ENCODE measurements at places on chromosomes 2 and 18. TPM values are rescaled to one million over a fixed set of nuclear protein-coding genes. Genes with fewer than 3 reads are reported as not detected.
A peak's percentile ranks its signal among the peaks of the same experiment; 100 is the strongest.

Gene GKN1
- not detected for total RNA-seq

Gene CD302
- 141 TPM for total RNA-seq

Gene NETO1
- 0.33 TPM for total RNA-seq

Gene C1QL2
- not detected for total RNA-seq

Gene B3GNT2
- 25.6 TPM for total RNA-seq

Gene FOSL2
- total RNA-seq, result 106 TPM

Gene PTPRN
- total RNA-seq, result not detected

Gene HOXD11
- not detected for total RNA-seq

Gene PXDN
- 64.2 TPM for total RNA-seq

DNA sequence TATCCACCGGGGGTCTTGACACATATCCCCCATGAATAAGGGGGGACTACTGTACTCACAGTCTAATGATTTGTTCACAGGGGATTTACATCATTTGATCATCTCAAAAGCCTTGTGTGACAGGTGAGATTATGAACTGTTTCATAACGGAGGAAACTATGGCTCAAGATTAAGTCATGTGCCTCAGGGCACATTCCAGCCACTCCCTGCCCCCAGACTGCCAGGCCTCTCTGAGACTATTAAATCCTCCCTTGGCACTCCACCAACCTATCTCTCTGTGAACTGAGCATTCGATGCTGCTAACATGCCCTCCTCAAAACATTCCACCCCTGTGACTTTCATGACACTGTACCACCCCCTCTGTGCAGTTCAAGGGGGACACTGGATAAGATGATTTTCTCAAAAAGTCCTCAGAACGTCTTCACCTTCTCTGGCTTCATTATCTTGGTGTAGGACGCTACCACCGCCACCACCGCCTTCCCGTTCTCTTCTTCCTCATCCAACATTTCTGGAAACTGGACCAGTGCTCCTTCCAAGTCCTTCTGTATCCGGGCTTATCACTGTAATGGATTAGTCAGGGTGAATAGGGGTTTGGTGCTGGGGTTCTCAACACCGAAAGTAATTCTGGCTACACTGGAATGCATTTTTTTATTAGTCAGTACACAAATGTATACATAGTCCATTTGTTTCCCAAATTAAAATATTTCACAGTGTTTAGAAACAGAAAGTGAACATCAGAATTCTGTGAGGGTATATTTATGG is 169.6 kb downstream of the KCNS3 start:
- no peak overlapping the region for H3K27ac ChIP-seq
- H3K36me3 ChIP-seq, result no peaks in the 10 kb centered on the region
- H3K27me3 ChIP-seq, result peaks cover 3% of the 10 kb centered on the region
- H3K4me3 ChIP-seq, result no peak overlapping the region
- H3K4me1 ChIP-seq, result no peaks in the 10 kb centered on the region
- DNase-seq, result peak; percentile 54

DNA sequence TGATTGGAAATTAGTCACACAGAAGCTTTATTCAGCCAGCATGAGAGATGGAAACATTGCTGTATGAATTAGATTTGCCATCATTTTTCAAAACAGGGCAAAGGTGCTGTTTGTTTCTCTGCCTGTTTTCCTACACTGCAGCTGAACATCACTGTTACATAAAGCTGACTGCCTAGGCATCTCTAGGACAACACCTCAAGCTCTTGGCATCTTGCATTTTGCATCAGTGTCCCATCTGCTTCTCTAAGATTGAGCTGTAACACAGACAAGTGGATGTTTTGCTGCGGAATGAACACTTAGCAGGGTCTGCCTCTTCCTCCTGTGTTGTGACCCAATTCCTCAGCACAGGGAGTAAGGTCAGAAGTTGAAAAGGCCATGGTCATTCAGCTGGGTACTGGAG is 4.9 kb downstream of the CCT7 start:
- H3K27ac ChIP-seq, result no peak overlapping the region
- no peaks in the 10 kb centered on the region for H3K4me1 ChIP-seq
- no peak overlapping the region for H3K4me3 ChIP-seq
- no peak for DNase-seq
- no peaks in the 10 kb centered on the region for H3K27me3 ChIP-seq

DNA sequence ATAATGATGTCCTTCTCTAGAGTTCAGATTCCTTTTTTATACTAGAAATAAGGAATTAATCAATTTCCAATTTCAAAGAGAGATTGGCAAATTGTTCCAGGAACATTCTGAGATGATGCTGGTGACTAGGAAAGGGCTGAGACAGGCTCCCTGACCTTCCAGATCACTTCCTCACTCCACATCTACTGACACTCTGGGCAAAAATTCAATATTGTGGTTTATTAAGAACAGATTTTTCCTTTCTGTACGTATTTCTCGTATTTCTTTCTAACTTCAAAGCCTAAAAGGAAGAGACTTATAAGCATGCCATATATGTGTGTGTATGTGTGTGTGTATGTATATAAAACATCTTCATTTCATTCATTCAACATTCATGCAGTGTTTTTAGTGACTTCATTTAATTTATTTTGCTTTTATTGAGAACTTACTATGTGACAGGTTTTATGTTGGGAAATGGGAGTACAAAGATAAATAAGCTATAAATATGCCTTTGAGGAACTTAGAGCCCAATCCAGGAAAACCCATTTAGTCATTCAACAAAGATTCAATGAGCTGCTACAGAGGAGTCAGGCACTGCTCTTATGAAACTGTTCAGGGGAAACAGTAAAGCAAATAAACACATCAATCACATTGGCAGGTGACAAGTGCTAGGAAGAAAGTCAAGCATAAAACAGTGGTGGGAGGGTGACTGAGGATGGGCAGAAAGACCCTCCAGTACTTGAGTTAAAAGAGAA is 137.9 kb downstream of the RDH14 start:
- no peak overlapping the region for H3K27ac ChIP-seq
- H3K4me3 ChIP-seq, result no peak overlapping the region
- no peak for DNase-seq
- no peaks in the 10 kb centered on the region for H3K4me1 ChIP-seq
- no peaks in the 10 kb centered on the region for H3K36me3 ChIP-seq
- no peaks in the 10 kb centered on the region for H3K27me3 ChIP-seq

DNA sequence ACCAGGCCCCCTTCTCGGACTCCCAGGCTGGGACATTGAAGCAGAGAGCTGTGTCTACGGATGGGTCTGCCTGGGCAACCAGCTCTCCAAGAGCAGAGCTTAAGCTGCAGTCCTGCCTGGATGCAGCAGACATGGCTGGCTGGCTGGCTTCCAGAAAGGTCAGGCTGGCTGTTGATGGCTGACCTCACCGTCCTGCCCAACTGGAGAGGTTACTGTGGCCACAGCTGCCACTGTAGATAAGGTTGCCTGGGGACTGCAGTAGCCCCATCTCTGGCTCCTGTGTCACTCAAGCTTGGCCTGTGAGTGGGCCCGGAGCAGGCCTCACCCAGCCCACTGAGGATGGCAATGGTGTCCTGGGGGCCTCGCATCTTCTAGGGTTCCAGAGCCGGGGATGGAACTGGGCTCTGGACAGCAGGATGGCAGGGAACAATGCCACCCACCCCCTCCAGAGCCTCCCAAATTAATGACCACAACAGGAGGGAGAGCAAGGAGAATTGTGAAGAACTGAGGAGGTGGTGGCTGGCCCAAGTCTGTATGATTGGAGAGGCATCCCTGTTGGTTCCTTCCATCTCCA is 37.0 kb upstream of the FOSL2 start:
- H3K27ac ChIP-seq, result peak overlapping the region; percentile 86
- no peaks in the 10 kb centered on the region for H3K36me3 ChIP-seq
- DNase-seq, result no peak
- H3K4me1 ChIP-seq, result peaks cover 6% of the 10 kb centered on the region

- DNase-seq, result no peak
- H3K27me3 ChIP-seq, result no peaks in the 10 kb centered on the region
- H3K4me3 ChIP-seq, result no peak overlapping the region
- no peaks in the 10 kb centered on the region for H3K36me3 ChIP-seq
- no peaks in the 10 kb centered on the region for H3K4me1 ChIP-seq
- H3K27ac ChIP-seq, result no peak overlapping the region
Observed at GRCh38 chr2:70182689-70183088, 8.1 kb downstream of the C2orf42 start.

DNA sequence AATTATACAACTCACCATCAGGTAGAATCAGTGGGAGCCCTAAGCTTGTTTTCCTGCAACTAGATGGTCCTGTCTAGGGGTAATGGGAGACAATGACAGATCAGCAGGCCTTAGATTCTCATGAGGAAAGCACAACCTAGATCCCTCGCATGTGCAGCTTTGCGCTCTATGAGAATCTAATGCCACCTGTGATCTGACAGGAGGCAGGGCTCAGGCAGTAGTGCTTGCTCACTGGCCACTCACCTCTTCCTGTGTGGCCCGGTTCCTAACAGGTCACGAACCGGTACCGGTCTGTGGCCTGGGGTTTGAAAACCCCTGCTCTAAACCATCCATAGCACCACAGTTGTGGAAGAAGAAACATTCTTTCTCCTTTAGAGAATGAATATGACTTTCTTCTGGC is 242.8 kb upstream of the CXCR4 start:
- no peaks in the 10 kb centered on the region for H3K27me3 ChIP-seq
- H3K27ac ChIP-seq, result no peak overlapping the region
- H3K36me3 ChIP-seq, result no peaks in the 10 kb centered on the region

DNA sequence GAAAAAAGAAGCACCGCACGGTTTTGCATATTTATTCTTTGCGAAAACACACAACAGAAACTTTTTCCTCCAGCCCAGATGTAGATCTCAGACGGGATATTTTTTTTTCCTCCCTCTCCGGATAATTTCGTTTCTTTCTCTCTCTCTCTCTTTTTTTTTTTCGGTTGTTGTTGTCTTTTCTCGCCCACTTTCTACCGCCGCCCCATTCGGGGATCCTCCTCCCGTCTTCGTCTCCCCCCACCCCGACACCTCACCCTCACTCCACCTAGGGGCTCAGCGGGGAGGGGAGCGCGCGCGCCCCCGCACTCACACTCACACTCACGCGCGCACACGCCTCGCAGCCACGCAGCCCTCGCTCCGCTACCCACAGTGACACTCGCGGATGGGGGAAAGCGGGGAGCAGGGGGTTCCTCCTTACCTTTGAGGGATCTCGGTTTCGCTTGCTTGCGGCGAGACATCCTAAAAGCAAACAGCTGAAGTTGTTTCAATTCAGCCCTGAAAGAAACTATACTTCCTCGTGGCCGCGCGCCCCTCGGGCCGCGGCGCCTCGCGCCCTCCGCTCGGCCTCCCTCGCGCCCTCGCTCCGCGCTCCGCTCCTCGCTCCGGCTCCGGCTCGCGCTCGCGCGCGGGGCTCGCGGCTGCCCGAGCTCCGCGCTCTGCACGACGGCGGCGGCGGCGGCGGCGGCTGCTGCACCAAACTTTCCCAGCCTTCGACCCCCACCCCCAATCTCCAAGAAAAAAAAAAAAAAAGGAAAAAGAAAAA is 1.3 kb downstream of the ZNF521 start:
- peak overlapping the region; percentile 77 for H3K4me3 ChIP-seq
- no peaks in the 10 kb centered on the region for H3K36me3 ChIP-seq

- no peaks in the 10 kb centered on the region for H3K36me3 ChIP-seq
- no peak overlapping the region for H3K4me3 ChIP-seq
- H3K27me3 ChIP-seq, result no peaks in the 10 kb centered on the region
- no peak for DNase-seq
- H3K27ac ChIP-seq, result peak overlapping the region; percentile 60
Observed at GRCh38 chr2:27724191-27724590, 47.3 kb upstream of the MRPL33 start.

DNA sequence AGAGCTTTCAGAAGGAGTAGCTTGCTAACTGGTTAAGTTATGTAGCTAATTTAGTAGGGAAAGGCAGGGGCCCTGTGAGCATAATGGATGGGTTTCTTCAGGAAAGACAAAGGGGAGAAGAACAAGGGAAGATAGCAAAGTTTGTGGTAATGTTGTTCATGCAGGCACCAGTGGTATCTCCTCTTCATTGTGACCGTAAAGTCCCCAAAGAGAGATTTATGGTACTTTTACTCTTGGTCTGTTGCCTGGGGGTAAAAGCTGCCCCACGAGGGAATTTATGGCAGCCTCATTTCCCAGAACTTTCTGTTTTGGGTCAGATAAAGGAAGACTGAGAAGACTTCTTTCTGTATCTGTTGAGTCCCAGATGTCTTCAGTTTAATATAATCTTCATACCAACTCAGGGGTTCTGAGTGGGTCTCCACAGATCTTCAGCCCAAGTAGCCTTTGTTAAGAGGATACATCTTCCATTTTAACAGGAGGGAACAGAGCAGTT is 27.5 kb downstream of the MALT1 start:
- no peak overlapping the region for H3K4me3 ChIP-seq
- no peak overlapping the region for H3K27ac ChIP-seq
- H3K27me3 ChIP-seq, result no peaks in the 10 kb centered on the region
- H3K36me3 ChIP-seq, result no peaks in the 10 kb centered on the region

- no peaks in the 10 kb centered on the region for H3K36me3 ChIP-seq
- no peaks in the 10 kb centered on the region for H3K27me3 ChIP-seq
- no peak for DNase-seq
- H3K27ac ChIP-seq, result no peak overlapping the region
Observed at GRCh38 chr2:209049608-209050007, 374.2 kb upstream of the MAP2 start.

GRCh38 chr2:173942861-173943523 is 22.2 kb downstream of the SP3 start:
- H3K4me1 ChIP-seq, result no peaks in the 10 kb centered on the region
- H3K27ac ChIP-seq, result no peak overlapping the region
- H3K27me3 ChIP-seq, result no peaks in the 10 kb centered on the region
- no peaks in the 10 kb centered on the region for H3K36me3 ChIP-seq
- no peak overlapping the region for H3K4me3 ChIP-seq

- DNase-seq, result no peak
- H3K27me3 ChIP-seq, result no peaks in the 10 kb centered on the region
- H3K36me3 ChIP-seq, result no peaks in the 10 kb centered on the region
Observed at GRCh38 chr2:69026026-69026425, 13.0 kb downstream of the ANTXR1 start.

GRCh38 chr2:182917924-182918323 is 51.5 kb upstream of the FRZB start:
- no peak for DNase-seq
- no peaks in the 10 kb centered on the region for H3K27me3 ChIP-seq
- no peaks in the 10 kb centered on the region for H3K36me3 ChIP-seq
- no peak overlapping the region for H3K27ac ChIP-seq
- H3K4me3 ChIP-seq, result no peak overlapping the region

GRCh38 chr2:201827621-201828020 is 21.3 kb downstream of the CDK15 start:
- H3K36me3 ChIP-seq, result no peaks in the 10 kb centered on the region
- H3K4me1 ChIP-seq, result no peaks in the 10 kb centered on the region
- H3K27me3 ChIP-seq, result no peaks in the 10 kb centered on the region
- H3K4me3 ChIP-seq, result no peak overlapping the region
- no peak overlapping the region for H3K27ac ChIP-seq

GRCh38 chr2:175832866-175833265 is 169.2 kb downstream of the LNPK start:
- H3K27ac ChIP-seq, result no peak overlapping the region
- H3K4me3 ChIP-seq, result no peak overlapping the region
- DNase-seq, result no peak
- H3K36me3 ChIP-seq, result no peaks in the 10 kb centered on the region
- no peaks in the 10 kb centered on the region for H3K4me1 ChIP-seq
- no peaks in the 10 kb centered on the region for H3K27me3 ChIP-seq

GRCh38 chr2:218015586-218016521 is 13.1 kb upstream of the TNS1 start:
- H3K36me3 ChIP-seq, result no peaks in the 10 kb centered on the region
- no peak for DNase-seq
- H3K27ac ChIP-seq, result no peak overlapping the region
- no peaks in the 10 kb centered on the region for H3K27me3 ChIP-seq

All from breast epithelium (tissue), 4 donors.